Stimulated activated CD4-positive, alpha-beta T cell treated with anti-CD3 and anti-CD28 coated beads, Interleukin-15, amount 100 ng/mL, for 48 hours (primary cell): ENCODE measurements at places on chromosomes 4 and X.

DNA sequence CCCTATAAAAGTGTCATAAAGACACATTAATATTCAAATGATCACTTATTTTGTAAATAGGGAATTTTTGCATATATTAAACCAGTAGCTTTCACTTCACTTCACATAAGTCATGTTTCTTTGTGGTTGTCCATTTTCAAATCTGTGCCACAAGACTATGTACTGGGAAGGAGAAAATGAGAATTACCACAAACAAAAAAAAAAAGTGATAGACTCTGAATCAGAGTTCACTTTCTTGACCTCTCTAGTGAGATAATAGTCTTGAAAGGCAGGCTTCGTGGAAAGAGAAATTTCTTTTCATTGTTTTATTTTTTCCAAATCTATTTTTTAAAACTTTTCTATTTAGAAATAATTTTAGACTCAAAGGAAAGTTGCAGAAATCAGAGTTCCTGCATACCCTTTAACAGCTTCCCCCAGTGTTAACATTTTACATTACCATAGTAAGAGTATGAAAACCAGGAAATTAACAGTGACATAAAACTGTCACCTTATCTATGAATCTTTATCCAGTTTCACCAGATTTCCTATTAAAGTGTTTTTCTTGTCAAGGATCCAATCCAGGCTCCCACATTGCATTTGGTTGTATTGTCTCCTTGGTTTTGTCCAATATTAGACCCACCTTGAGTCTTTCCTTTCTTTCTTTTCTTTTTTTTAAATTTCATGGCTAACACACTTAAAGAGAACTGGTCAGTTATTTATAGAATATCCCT lies 215.4 kb upstream of the PGRMC2 start:
- no peak for DNase-seq

DNA sequence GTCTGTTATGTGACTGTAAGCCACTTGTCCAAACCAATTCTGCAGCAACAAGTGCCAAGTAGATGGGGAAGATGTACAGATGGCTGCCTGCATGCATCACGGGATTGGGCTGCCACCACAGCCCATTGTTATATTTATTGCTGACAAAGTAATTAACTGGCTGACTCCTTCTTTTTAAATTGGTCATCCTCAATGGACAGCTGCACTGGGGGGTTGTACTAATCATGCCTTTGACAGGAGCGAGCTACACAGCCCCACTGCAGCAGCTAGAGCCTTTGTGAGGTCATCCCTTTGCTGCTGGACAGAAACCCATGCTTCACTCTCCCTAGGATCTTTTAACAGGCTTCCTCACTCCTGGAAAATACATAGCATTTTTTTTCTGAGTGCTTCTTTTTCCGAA lies 146.7 kb upstream of the CXXC4 start:
- no peak for DNase-seq

DNA sequence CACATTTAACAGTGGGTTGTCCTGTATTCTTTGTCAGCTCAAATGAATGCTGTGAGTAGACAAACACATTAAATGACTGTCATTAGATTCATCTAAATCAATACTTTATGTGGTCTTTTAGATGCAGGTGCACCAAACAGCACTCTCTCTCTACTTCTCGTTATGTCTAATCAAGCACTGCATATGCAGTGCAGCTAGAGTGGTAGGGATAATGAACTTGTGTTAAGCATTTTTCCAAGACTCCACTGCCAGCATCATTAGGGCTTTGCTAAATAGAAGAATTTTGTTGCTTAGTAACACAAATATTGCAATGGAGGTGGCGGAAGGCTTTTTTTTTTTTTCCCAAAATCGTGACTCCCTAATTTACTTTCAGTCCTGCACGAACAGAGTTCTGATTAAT lies 447.0 kb upstream of the GALNT7 start:
- DNase-seq = no peak

- DNase-seq = peak; percentile 75
Measured at GRCh38 chrX:68828740-68829581, at the start of gene EFNB1. TSS of gene EFNB1 (plus strand) at chrX:68829021. CDS start at chrX:68829777, 756 bp downstream.

- no peak for DNase-seq
Measured at GRCh38 chr4:146978641-146979040, 33.0 kb upstream of the TTC29 start.

GRCh38 chr4:169060391-169061091 lies 50.5 kb upstream of the CBR4 start:
- DNase-seq = no peak
